Renal cortex interstitium (tissue), 15 donors: ENCODE measurements at places on chromosomes 2 and 18.

DNA sequence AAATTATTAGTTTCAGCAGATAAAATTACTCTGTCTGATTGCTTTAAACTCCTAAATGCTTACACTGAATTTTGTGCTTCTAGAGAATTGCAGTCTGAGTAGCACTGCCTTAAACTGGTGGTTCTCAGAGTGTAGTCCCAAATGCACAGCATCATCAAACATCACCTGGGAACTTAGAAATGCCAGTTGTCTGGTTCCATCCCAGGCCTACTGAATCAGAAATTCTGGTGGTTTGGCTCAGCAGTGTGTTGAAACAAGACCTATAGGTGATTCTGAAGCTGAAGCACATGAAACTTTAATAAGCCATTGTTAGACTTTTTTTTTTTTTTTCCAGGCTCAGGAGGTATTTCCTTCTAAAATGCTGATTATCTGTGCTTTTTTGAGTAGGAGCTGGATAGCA is 22.0 kb downstream of the EPC2 start:
- no peak for DNase-seq

DNA sequence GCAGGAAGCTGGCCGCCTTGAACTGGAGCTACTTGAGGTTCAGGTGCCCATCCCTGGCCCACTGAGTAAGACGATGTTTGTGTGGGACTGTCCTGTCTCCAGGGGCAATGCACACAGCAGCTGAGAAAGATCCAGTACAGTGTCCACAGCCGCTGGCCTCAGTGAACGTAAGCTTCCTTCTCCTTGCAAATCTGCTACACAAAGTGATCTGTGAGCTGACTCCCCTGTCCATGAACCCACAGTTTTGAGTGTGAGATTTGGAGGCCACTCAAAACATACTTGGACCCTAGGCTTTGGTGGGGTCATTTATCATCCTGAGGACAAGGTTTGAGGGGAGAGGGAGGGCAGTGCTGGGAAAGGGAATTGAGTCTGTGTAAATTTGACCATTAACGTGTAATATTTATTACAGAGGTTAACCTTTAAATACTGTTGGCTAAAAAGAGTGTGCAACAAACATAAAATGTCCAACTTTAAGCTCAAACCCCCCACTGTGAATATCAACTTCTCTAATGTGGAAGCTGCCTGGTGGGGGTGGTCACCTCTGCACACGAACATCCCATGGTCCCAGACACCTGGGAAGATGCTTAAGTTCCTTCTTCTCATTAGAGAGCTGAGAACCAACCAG is 4.9 kb upstream of the CYS1 start:
- no peak for DNase-seq

DNA sequence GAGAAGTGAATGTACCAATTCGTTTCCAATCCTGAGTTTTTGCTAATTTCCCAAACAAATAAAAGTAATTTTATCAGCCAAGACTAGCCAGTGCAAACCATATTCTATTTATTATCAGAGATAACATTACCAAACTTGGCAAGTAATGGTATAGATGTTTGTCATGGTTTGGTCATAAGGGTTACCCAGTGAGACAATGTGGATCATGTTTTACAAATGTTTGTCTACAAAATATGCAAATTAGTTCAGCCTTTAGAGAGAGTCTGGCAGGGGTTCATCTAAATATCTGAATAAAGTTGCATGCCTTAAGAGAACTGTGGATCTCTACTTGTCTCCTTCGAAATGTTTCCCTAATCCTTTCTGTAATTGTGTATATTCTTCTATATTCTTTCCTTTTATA is 152.2 kb downstream of the KCNH7 start:
- no peak for DNase-seq

GRCh38 chr2:45331410-45331786 is 279.7 kb downstream of the SRBD1 start:
- no peak for DNase-seq

GRCh38 chr2:207123335-207123744 is 42.4 kb downstream of the KLF7 start:
- DNase-seq, result no peak

DNA sequence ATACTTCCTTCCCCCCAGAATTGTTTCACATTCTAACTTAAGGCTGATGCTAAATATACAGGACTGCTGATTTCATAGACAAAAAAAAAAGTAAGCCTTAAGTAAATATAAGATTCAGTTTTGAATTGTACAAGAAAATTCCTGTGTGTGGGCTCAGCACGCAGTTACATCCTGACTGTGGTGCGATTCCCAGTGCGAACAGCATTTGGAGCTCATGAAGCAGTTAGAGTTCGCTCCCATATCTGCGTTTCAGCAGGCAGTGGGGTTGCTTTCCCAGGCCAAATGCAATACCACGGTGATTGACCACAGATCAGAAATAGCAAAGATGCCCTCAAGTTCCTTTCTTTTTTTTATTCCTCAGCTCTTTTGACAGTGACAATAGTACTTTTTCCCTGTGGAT is 75.6 kb downstream of the SATB2 start:
- DNase-seq, result no peak

DNA sequence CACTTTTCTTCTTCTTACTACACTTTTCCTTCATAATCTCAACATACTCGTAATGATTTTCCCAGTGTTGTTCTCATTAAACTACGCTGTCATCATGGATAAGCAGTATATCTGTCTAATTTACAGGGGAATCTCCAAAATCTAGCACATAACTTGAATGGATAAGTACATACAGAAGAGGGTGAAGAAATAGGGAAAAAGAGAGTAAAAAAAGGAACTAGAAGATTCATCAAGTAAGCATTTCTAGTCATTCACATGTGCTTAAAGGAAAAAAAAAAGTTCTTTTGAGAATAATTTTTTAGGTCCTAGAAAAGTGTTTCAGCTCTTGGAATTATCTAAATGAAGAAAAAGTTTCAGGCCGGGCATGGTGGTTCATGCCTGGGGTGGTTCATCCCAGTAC is 51.6 kb downstream of the SRBD1 start:
- DNase-seq, result no peak

- DNase-seq, result no peak
Measured at GRCh38 chr2:217942731-217943335, 60.0 kb downstream of the TNS1 start.

GRCh38 chr18:44680273-44681075 is at the start of gene SETBP1:
Gene SETBP1 (plus strand): TSS chr18:44680888. CDS start chr18:44701347, 20,459 bp downstream.
- DNase-seq, result no peak

DNA sequence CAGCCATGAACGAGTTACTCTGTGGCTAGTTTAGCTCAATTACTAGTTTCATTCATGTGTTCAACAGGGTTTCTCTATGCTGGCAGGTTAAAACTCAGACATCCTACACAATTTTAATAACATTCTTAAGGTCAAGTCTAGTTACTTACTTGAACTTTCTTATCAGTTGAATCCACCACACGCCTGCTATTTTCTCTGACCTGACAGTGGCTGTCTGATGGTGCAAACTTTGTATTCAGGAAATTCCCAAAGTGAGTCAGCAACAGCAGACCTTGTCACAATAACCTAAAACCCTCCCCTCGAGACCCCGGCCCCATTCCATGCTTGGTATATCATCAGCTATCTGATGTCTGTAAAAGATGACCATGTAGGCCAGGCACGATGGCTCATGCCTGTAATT is 20.8 kb upstream of the CIDEA start:
- no peak for DNase-seq

- no peak for DNase-seq
Measured at GRCh38 chr2:120503793-120504571, 158.0 kb downstream of the INHBB start.

- peak; percentile 48 for DNase-seq
Measured at GRCh38 chr2:170202437-170202836, 24.5 kb downstream of the MYO3B start.

DNA sequence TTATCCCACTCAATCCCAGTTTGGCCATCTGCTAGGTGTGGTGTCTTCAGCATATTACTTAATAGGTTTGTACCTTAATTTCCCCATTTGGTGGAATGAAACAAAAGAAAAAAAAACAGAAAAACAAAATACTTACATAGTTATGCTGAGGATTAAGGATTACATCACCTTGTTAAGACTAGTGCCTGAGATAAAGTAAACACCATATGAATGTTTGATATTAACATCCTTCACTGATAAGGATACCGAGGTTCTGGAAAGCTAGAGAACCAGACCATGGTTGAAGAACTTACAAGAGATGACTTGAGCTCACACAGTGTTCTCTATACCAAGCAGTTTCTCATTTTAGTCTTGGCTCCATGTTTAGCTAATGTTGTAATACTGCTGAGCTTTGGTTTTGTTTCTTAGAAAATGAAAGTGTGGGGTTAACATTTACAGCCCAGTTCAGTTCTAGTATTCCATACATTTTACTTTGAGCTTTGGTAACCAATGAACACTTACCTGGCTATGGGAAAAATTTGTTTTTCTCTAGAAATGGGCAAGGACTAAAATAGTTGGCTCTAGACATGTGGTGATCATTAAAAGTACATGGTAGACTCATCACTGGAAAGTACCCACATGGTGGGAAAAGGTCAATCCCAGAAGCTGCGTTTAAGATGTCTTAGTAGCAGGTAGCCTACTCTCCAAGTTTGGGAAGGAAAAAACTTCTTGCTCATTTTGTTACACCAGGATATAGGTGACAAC is 5.8 kb upstream of the GPD2 start:
- DNase-seq, result no peak

DNA sequence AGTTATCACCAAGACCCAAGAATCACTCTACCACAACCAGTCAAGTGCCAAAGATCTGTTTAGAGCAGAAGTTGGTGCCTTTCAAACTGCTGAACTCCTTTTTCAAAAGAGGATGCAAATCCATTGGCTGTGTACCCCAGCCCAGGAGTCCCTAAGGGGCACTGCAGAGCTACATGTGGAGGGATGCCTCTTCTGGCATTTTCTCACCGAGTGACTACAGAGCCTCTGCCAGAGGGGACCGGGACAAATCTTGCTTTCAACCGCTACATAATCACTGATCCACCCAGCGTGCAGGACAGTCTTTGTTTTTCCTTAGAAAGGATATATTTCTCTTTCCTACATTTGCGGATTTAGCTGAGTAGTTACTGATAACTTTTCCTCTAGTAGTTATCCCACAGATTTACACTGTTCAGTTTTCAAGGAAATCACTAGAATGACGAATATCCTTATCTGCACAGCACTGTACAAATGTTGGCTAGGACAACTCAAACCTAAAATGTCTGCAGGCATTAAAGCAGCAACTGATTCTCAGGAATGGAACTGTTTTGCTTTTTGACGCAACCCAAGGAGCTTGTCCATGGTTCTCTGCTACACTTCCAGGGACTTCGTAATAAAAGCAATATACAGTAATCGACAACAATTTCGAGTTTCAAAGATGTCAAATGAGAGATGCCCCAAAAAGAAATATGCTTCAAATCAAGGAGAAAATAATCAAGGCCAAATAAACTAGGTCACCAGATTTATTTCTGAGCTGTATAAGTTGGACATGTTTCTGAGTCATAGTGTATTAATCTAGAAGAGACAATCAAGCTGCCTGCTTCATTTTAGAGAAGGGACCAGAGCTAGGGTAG is 24.1 kb downstream of the EPB41L3 start:
- DNase-seq, result no peak

DNA sequence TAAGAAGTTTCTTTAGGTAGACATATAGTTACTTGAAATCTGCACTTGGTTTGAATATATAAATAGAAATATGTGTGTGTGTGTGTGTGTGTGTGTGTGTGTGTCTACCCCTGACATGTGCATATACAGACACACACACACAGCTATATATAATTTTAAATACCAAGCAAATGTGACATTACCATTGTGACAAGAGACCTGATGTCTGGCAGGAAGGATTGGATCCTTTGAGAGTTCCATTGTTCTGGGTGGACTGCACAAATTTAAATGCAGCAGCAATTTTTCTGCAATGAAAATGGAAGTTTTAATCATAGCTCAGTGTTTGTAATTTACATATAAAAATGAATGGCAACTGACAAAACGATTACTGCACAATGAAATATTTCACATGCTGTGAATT is 87.8 kb upstream of the CCDC195 start:
- DNase-seq, result no peak

GRCh38 chr2:40164736-40165508 is 287.0 kb downstream of the SLC8A1 start:
- DNase-seq, result peak; percentile 40

DNA sequence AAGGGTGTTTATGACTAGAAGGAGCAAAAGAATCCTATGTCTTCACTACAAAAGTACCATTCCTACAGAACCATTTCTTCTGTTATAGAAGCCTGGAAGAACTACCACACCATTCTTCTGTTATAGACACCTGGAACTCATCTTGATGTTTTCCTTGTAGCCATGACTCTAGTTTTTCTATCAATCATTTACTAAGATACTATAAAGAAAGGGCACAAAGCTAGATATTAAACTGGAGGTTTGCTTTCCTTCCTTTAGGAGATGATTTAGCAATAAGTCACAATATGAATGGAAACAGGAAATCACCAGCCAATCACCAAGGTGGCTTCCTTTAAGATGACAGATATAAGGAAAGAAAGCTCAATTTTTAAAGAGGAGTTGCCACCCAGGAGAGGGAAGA is 100.3 kb upstream of the NEUROD1 start:
- DNase-seq, result no peak

DNA sequence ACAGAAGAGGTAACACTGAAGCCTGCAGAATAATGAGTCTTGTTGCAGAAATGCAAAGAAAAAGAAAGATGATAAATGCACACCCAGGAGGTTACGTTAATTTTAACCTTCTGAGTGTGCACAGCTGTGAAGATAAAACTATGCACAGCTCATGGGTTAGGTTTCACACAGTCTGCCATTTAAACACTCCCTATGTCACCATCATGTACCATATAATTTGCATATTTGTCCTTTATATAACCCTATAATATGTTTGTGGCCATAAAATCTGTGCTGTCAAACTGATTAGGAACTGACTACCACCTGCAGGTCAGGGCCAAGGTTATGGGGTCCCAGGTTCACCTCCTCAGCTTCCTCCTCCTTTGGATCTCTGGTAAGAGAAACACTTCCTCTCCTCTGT is 205.5 kb downstream of the RPIA start:
- no peak for DNase-seq

GRCh38 chr2:119371111-119371510 is 4.3 kb downstream of the DBI start:
- DNase-seq, result no peak

- DNase-seq, result no peak
Measured at GRCh38 chr18:63972002-63972376, 2.1 kb downstream of the SERPINB8 start.

- no peak for DNase-seq
Measured at GRCh38 chr18:80103231-80103630, 5.8 kb upstream of the ADNP2 start.

- DNase-seq, result no peak
Measured at GRCh38 chr18:23504720-23505119, 1.4 kb downstream of the RMC1 start.
